ENCODE measurements at places on chromosomes 2 and 18.

- no peak for DNase-seq
Measured at GRCh38 chr2:171104379-171104778, 56.3 kb downstream of the TLK1 start.

- no peak for DNase-seq
Measured at GRCh38 chr2:164910101-164910899, 45.0 kb downstream of the SLC38A11 start.

GRCh38 chr18:58604311-58604710, 24.6 kb downstream of the ALPK2 start:
- DNase-seq: no peak

DNA sequence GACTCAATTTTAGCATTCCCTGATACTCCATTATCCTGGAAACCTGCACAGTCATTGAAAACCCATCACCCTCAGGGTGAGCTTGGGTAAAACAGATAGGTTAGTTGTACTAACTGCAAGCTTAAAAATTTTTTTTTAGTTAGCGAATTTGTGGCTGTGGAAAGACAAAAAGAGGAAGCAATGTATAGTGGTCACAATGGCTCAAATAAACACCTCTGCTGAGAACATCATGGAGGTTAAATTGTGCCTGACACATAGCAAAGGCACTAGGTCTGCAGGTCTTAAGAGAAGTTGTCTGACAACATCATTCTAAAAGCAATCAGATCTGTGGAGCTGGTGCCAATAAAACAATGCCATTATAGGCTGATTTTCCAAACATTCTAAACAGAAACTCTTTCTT, 84.4 kb upstream of the CAVIN2 start:
- no peak for DNase-seq

GRCh38 chr2:238370823-238371372, 50.6 kb downstream of the TRAF3IP1 start:
- DNase-seq: peak; percentile 76

All from right cardiac atrium (tissue), 5 donors.